ENCODE measurements at places on chromosomes 2 and 18.

DNA sequence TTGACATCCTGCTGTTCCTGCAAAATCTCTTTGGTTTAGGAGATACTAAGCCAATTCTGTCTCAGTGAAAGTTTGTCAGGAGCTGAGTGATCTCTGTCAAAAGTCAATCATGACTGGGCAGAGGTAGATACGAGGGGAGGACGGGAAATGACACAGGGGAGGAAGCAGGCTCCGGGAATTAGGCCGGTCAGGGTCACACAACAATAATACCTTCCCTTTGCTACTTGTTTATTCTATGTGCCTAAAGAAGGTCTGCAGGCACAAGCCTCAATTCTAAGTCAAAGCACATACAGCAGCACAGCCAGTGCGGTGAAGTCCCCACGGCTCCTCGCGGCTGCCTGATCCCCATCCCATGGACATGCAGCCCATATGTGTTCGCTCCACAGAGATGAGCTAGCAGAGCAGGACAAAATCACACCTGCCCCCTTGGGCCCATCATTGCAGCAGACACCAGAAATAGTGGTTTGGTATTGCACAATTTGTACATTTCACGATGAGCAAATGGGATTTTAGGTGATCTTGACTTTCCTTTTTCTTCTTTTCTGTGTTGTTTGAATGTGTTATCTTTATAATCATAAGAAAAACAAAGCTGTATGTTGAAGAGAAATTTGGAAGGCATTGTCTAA, 141.4 kb downstream of the VAPA start:
- DNase-seq = no peak

DNA sequence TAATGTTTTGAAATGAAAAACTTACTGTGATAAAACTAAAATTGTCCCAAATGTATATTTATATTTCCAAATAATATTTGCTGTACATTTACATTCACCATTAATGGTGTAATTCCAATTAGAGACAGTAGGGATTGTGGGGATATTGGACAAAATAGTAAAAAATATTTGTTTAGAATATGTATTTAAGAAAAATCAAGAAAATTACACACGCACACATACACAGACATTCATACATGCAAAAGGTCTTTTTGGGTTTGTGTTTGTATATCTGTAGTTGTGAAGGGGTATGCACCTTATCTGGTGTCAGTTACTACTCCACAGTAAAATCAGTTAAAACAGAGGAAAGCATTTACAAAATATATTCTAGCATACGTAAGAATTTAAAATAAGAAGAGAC, 435.9 kb upstream of the ZNF804A start:
- DNase-seq = no peak

- no peak for DNase-seq
Measured at GRCh38 chr18:31098878-31099277, 3.3 kb downstream of the DSC2 start.

- DNase-seq = no peak
Measured at GRCh38 chr2:96817882-96818281, 1.8 kb downstream of the CNNM3 start.

DNA sequence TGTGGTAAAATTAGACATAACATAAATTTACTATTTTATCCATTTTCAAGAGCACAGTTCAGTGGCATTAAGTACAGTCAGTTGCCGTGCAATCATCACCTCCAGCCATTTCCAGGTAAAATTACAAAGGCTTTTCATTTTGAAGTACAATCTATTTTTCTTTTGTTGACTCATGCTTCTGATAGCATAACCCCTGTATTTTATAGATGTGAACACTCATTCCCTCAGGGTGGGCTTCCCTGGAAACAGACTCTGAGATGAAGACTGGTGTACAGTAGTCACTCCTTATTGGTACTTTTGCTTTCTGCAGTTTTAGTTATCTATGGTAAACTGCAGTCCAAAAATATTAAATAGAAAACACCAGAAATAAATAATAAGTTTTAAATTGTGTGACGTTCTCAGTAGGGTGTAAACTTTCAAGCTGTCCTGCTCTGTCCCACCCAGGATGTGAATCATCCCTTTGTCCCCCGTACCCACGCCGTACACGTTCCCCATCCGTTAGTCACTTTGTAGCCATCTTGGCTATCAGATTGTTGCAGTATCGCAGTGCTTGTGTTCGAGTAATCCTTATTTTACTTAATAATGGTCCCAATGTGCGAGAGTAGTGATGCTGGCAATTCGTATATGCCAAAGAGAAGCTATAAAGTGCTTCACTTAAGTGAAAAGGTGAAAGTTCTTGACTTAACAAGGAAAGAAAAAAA, 41.1 kb upstream of the NAB1 start:
- no peak for DNase-seq

DNA sequence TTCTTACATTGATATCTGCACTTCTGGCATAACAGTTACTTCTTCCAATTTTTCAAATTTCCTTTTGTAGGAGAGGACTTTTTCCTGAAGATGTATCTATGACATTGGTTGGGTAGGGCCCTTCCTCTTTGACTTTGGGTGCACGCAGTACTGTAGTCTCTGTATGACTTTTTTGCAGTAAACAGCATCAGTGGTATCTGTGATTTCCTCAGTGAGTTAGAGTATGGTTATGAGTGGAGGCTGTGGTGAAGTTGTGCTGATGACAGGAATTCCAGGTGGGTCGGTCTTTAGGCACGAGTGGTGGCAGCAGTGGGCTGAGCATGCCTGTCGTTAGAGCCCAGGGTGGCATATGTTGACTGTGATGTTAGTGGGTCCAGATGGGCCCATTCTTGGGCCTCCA, 17.6 kb downstream of the ACVR1C start:
- DNase-seq = no peak

DNA sequence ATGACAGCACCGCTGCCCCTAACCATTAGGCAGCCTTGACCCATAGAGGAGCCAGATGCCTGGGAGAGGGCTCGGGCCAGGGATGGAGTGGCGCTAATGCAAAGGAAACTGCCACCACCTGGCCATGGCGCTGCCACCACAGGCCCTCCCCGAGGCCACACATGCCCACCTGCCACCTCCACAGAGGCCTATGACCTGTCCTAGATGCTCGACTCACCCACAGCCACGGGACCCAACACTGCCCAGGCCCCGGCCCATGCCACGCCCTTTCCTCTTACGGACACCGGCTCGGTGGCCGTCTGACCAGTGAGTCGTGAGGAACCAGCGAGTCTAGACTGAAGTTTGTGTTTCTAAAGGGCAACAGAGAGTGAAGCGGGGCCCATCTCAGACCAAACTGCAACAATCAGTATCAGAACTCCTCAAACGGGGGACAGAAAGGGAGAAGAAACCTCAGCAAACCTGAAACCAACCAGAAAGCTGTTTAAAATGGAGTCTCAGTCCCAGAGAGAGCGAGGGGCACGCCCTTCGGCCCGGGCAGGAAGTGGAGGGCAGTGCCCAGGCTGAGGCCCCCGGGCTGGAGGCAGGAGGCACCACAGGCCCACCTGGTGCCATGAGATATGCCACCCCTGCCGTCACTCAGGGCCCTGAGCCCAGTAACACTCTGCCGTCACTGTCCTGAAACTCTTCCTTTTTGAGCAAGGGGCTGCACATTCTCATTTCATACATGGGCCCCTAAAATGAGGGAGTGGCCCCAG, 711 bp downstream of the GPR17 start:
- no peak for DNase-seq

DNA sequence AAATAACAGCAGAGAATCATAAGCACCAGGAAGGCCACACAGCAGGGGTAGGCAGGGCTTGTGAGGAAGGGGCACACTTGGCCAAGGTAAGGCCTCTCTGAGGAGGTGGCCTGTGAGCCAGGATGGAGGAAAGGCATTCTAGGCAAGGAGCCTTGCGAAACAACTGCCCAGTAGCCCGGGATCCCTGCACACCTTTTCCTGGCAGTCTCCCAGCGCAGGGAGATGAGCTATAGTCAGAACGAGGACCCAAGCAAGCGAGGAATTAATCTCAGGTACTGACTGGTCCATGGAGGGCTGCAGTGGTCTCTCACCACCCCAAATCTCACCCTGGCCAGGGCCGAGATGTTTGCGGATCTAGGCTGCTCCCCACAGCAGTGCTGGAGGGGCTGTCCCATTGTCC, 64.9 kb upstream of the STPG4 start:
- DNase-seq = no peak

DNA sequence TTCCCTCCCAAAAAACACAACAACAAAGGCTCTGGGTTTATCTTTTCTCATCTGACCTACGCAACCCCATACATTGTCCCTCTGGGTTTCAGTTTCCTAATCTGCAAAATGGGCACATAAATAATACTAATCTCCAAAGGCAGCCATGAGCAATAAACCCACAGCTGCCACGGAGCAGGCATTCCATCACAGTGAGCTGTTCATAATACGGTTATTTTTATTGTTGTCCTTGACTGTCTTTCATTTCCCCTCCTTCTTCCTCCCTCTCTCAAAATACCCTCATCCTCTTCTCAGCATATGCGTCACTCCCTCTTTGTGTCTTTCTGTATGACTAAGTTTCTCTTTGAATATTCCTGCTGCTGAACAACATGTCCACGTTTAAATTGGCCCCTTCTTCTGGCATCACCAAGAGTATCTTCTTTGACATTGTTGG, 129.8 kb upstream of the CAB39 start:
- no peak for DNase-seq

- no peak for DNase-seq
Measured at GRCh38 chr18:23671564-23671963, 8.9 kb upstream of the ANKRD29 start.

- no peak for DNase-seq
Measured at GRCh38 chr18:36702401-36703013, 126.3 kb downstream of the TPGS2 start.

GRCh38 chr2:156300337-156300736, 32.2 kb downstream of the NR4A2 start:
- no peak for DNase-seq

GRCh38 chr2:189866296-189866695, 82.0 kb downstream of the PMS1 start:
- no peak for DNase-seq
